T-helper 9 cell (primary cell): ENCODE measurements at places on chromosomes 13 and 19.

- no peak for DNase-seq
Observed at GRCh38 chr19:46080561-46080960, 39.8 kb upstream of the IGFL4 start.

DNA sequence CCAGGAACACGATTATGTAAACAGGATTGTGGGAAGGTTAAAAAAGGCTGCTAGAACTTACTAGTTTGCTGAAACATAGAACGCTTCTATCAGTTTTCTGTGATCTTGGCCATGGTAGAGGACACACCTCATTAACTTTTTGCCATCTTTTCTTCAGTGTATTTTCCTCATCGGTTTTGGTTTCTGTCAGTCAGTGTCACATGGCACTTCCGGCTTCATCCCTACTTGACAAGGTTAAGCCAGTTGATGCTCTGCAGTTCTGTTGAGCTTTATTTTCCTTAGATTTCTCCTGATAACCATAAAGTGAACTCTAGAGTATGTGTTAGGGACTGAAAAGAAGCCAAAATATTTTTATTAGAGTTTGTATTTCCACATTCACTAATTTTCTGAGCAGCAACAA, 147.5 kb downstream of the NDFIP2 start:
- no peak for DNase-seq

- no peak for DNase-seq
Observed at GRCh38 chr13:30145709-30146367, 161.5 kb downstream of the KATNAL1 start.

- no peak for DNase-seq
Observed at GRCh38 chr13:27360562-27360961, 63.9 kb upstream of the GTF3A start.
